Cardiac muscle cell (in vitro differentiated cells and primary cell): ENCODE measurements at places on chromosomes 5 and 9. TPM values are rescaled to one million over a fixed set of nuclear protein-coding genes. Genes with fewer than 3 reads are reported as not detected.

DNA sequence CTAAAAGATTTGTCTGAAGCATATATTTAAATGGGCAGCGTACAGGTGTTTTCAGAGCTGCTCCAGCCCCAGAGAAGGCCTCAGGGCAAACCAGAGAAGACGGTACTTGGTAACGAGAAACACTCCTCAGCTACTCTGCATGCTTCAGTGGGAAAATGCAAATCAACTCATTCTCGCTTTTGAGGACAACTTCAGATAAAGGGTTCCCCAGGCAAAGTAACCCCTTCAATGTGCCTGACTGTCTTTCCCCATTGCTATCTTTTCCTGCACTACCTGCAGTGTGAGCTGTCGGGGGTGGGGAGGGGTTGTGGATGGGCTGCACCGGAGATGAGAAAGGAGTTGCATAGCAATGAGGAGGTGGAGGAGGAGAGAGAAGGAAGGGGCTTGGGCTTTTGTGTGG, 339.7 kb upstream of the CLINT1 start:
- H3K27ac ChIP-seq = no peak overlapping the region
- no peak for DNase-seq
- no peaks in the 10 kb centered on the region for H3K36me3 ChIP-seq
- no peak overlapping the region for H3K4me3 ChIP-seq
- H3K4me1 ChIP-seq = no peaks in the 10 kb centered on the region
- H3K27me3 ChIP-seq = no peaks in the 10 kb centered on the region

- no peaks in the 10 kb centered on the region for H3K36me3 ChIP-seq
- DNase-seq = no peak
- H3K4me1 ChIP-seq = peaks cover 11% of the 10 kb centered on the region
- H3K27ac ChIP-seq = no peak overlapping the region
- no peaks in the 10 kb centered on the region for H3K27me3 ChIP-seq
These were observed 456.2 kb upstream of the NMUR2 start for GRCh38 chr5:152861231-152861630.

GRCh38 chr5:149680810-149681221, 49.3 kb upstream of the PPARGC1B start:
- no peaks in the 10 kb centered on the region for H3K27me3 ChIP-seq
- H3K27ac ChIP-seq = peak overlapping the region; percentile 94
- peaks cover 40% of the 10 kb centered on the region for H3K4me1 ChIP-seq

- no peak for DNase-seq
- H3K36me3 ChIP-seq = no peaks in the 10 kb centered on the region
- no peaks in the 10 kb centered on the region for H3K4me1 ChIP-seq
- H3K4me3 ChIP-seq = no peak overlapping the region
These were observed 22.7 kb upstream of the ROR2 start for GRCh38 chr9:91972711-91973110.

- H3K27ac ChIP-seq = no peak overlapping the region
- DNase-seq = no peak
- no peaks in the 10 kb centered on the region for H3K36me3 ChIP-seq
- H3K27me3 ChIP-seq = no peaks in the 10 kb centered on the region
- no peak overlapping the region for H3K4me3 ChIP-seq
These were observed 28.9 kb downstream of the ZNF366 start for GRCh38 chr5:72478276-72478675.

GRCh38 chr9:129375845-129376244, 197.8 kb upstream of the IER5L start:
- no peak overlapping the region for H3K4me3 ChIP-seq
- H3K36me3 ChIP-seq = no peaks in the 10 kb centered on the region
- no peak overlapping the region for H3K27ac ChIP-seq
- H3K4me1 ChIP-seq = no peaks in the 10 kb centered on the region
- no peaks in the 10 kb centered on the region for H3K27me3 ChIP-seq

GRCh38 chr5:31888564-31888963, 249.6 kb downstream of the PDZD2 start:
- no peak overlapping the region for H3K4me3 ChIP-seq
- no peaks in the 10 kb centered on the region for H3K4me1 ChIP-seq
- no peaks in the 10 kb centered on the region for H3K36me3 ChIP-seq
- H3K27me3 ChIP-seq = no peaks in the 10 kb centered on the region
- DNase-seq = no peak

DNA sequence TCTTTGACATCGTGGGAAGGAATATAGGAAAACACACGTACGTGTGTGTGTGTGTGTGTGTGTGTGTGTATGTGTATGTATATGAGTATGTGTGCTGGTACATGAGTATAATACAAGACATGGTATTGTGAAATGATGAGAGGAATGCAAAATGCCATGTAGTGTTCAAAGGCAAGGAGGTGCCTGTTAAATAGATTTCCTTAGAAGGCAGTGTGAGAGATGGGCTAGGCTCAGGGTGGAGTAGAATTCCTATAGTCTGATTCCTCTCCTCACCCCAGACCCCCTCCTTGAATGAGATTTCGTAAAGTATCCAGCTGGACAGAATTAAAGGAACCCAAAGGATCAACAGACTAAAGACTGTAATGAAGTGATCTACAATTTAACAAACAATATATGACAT, 11.1 kb downstream of the GPR21 start:
- no peak for DNase-seq
- no peaks in the 10 kb centered on the region for H3K36me3 ChIP-seq
- H3K27ac ChIP-seq = no peak overlapping the region
- H3K4me1 ChIP-seq = no peaks in the 10 kb centered on the region
- H3K27me3 ChIP-seq = no peaks in the 10 kb centered on the region

DNA sequence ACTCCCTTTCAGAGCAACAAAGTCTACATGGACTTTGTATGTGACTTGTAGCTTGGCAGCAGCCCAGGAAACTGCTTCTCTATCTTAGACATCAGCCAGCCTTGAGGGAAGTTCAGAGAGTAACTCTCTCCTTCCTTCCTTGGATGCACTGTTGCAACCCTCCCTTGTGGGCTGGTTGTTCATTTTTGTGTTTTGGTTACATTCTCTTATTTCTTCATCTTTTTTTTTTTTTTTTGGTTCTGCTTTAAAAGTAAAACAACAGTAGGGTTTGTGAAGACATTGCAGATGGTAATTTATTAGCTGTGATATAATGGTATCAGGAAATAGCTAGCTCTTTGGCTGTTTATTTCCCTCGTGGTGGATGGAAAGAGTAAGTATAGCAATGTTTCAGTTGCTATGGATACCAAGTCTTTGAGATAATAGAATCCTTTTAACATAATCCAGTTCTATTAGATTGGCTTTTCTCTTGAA, 97.9 kb upstream of the MAMDC2 start:
- no peaks in the 10 kb centered on the region for H3K36me3 ChIP-seq
- no peak for DNase-seq
- H3K27ac ChIP-seq = no peak overlapping the region

Gene KIF12
- 0.64 and 1.6 TPM in 2 replicates for polyA plus RNA-seq

Gene ITGA2
- polyA plus RNA-seq = 0.57 and 0.82 TPM in 2 replicates

Gene CDC25C
- polyA plus RNA-seq = 5.0 and 18.8 TPM in 2 replicates

Gene CCL28
- polyA plus RNA-seq = 0.64 TPM in 1 of 2 replicates, not detected in the other

Gene ADAMTS13
- polyA plus RNA-seq = 10.1 and 11.2 TPM in 2 replicates

Gene ANKRD20A1
- 0.79 and 0.83 TPM in 2 replicates for polyA plus RNA-seq
